ENCODE measurements at places on chromosomes 5 and 9.

GRCh38 chr9:2761424-2761823 lies 44.1 kb downstream of the KCNV2 start:
- DNase-seq, result no peak

DNA sequence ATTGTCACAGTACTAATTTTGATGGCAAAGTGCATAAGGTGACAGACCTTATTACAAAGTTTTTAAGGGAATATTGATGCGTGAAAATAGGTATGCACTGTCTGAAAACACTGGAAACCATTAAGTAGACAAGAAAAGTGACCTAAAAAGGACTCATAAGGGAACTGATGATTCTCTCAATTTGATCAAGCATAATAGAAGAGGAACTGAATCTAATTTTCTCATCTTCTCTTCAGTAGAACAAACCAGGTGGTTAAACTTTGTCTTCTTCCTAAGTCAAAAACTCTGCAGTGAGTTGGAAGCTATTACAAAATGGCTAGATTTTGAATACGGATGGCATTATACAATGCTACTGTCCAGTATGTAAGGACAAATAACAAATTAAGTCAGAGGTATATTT lies 53.4 kb downstream of the RNF145 start:
- DNase-seq, result no peak

DNA sequence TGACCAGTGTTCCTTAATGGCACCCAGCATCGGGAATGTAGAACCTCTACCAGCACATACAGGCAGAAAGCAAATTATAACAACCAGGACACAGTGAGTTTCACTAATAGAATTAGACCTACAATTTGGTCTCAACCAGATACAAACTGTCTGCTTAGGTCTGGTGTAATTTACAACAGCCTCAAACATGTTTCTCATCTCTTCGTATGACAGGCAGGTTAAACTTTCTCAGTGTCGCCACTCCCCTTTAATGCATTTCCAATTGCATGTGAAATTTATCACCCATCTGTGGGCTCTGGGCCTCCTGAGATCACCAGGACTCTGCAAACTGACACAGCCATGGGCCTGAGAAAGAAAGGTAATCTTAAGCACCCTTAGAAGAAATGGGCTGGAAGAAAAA lies 218.7 kb downstream of the DCP2 start:
- DNase-seq, result no peak

DNA sequence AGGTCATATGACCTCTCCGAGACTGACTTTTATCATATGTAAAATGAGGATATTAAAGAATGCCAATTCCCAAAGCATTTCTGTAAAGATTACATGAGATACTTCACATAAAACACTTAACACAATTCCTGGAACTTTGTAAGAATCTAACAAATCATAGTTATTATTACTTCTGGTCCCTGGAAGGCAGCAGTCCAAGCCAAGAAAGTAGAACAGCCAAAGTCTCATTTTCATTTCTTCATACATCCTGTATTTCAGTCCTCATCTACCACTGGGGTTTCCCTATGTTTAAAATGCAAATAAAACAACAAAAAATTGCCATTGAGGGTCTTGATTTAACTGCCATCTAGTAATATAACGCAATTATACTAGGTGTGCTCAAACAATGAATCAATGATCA lies 179.5 kb downstream of the MARCHF11 start:
- no peak for DNase-seq

DNA sequence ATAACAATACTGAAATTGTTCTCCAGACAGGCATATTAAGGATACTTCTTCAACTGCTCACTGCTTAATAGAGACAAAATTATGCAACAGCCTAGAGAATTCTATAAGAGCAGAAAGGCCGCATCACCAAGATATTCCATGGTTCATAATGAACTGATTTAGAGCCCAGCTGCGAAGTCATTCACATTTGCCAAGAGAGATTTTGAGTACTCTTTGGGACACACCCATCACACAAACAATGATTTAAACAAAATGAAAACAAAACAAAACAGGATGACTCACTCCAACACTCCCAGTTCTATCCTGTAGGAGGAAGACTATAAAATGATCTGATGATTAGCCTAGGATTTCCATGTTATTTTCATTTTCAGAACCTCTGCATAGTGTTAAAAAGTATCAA lies 145.7 kb upstream of the GNA14 start:
- no peak for DNase-seq

GRCh38 chr5:56607074-56607473 lies 208.3 kb upstream of the MAP3K1 start:
- DNase-seq, result no peak

GRCh38 chr5:76406673-76407072 lies 3.6 kb downstream of the IQGAP2 start:
- DNase-seq, result no peak

- DNase-seq, result no peak
Measured at GRCh38 chr5:107776922-107777740, 106.4 kb upstream of the EFNA5 start.

DNA sequence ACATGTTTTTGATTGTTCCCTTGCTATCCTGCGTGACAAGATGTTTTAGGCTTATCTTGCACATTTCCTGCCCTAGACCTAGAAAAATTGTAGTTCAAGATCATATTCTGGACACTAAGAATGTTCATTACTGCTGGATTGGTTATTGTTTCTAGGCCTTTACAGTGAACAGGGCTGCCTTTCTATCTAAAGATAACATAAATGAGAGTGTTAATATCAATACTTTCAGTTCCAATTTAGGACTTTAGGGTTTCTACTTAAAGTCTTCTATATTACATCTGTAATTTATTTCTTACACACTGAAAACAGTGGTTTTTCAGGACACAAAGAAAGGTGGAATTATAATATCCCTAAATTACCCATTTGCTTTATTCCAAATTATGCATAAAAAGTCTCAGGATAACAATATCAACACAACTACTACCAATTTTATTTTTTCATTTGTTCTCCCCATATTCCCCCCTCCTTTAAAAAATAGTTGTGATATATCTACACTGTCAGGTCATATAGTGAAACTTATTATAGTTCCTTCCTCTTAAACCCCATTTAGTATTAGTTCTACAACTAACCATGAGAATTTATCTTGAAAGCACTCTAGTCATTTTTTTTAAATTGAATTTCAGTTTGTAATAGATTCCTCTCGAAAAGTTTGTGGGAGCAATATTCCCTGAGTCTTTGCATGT lies 293.9 kb upstream of the RIOK2 start:
- no peak for DNase-seq

- peak; percentile 80 for DNase-seq
Measured at GRCh38 chr5:81768935-81769452, 18.1 kb upstream of the SSBP2 start.

DNA sequence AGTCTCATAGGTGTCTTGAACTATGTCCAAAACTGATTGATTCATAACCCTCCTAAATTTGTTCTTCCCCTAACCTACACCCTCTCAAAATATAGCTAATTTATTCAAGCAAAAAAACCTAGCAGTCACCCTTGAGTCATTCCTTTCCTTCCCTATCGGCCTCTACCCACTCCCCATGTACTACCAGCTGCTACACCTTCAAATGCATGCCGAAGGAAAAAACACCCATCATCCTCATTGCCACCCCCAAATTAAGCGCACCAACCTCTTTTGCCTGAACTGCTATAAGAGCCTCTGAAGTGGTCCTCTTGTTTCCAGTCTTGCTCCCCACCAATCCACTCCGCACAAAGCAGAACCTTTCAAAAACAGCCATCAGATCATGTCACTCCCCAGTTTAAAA lies 12.6 kb downstream of the LIFR start:
- no peak for DNase-seq

- DNase-seq, result no peak
Measured at GRCh38 chr5:113090336-113091106, 113.9 kb downstream of the DCP2 start.

DNA sequence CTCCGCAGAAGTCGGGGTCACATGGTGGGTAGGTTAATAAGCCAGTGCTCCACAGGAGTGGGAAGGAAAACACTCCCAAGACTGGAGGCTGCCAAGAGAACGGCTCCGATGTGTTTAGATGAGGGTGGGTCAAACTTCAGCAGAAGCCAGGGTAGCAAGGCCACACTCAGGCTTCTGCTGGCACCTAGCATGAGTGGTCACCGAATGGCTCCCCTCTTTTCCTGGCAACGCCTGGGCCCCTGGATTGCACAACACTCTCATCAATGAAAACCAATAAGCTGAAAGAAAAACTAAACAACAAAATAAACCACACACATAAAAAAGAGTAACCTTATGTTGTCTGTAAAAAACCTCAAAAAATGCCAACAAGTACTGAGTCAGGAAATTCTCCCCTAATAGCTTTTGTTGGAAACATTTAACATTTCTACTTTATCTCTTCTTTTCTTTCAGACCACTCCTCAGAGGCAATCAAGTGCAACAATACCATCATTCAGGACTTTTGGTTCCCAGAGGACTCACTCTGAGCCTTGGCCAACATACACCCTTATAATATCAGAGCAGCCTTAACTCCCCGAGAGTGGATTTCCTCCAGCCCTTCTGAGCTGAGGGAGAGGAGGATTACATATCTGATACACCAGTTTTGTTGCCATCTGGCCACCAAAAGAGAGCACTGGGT lies 279.9 kb downstream of the ENC1 start:
- DNase-seq, result no peak

DNA sequence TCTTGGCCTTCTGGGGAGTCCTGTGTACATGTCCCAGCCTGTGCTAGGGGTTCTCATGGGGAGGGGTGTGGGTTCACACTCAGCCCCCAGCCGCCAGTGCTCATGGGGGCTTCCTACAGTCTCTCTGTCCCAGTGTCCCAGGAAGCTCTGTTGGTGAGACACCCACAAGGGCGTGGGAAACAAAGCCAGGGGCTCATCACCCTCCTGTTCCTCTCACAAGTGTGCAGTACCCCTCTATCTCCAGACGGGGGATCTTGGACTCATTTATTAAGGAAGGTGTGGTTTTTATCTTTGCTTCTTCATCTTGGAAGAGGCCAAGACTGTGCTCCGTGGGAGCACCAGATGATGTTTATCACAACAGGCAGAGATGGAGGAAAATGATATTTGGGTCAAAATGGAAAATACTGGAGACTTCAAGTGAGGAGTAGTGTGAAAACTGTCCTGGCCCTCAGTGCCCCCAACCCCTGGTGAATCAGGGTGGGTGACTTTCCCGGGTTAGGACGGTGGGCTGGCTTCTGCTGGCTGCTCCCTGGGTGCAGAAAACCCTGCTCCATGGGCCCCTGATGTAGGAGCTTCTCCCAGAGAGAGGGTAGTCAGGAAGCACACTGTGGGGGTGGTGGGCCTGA lies 15.2 kb downstream of the TMEM171 start:
- no peak for DNase-seq

GRCh38 chr5:178196986-178197385 lies 7.3 kb upstream of the HNRNPAB start:
- DNase-seq, result no peak

DNA sequence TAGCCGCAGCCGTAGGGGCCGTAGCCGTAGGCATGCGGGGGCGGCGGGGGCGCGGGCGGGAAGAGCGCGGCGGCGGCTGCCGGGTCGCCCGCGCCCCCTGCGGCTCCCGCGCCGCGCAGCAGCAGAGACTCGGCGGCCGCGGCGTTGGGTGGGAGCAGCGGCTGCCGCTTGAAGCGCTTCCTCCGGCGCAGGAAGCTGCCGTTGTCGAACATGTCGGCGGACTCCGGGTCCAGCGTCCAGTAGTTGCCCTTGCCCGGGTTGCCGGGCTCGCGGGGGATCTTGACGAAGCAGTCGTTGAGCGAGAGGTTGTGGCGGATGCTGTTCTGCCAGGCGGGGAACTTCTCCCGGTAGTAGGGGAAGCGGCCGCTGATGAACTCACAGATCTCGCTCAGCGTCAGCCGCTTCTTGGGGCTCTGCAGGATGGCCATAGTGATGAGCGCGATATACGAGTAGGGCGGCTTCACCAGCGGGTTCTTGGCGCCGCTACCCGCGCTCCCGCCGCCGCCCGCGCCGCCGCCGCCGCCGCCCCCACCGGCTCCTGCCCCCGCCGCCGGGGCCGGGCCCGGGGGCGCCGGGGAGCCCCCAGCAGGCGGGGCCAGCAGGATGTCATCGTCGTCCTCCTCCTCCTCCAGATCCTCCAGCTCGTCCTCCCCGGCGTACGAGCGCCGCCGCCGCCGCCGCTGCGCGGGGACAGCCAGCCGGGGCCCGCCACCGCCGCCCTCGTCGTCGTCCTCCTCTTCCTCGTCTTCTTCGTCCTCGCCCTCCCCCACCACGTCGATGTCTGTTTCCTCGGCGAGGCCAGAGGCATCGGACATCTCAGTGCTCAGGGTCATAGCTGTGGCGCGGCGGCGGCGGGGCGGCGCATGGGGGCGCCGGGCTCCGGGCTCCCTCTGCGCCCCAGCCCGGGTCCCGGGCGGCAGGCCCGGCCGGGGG lies 781 bp downstream of the FOXD1 start:
- no peak for DNase-seq

DNA sequence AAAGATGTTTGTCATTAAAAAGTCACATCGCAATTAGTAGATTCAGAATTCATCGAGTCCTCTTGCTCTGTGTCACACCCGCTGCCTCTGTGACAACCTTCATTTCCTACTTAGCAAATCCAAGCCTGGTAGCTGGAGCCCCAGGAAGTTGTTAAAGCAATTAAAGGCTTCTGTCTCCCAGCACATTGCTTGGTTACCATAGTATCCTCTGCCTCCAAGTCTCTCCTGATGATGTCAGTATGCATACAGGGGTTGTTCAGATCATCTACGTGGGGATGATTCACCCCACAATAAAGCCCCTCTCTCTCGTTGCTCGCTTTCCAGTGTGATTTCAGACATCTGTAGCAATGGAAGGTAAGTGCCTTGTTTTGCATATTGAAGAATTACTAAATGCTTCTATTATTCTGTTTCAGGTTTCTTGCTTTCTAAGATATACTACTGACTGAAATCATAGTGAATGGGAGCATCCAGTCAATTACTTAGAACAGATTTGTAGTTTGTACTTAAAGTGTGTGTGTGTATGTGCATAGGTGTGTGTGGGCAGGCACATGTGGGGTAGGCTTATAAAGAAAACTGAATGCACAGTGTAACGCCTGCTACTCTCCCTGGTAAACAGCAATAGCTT lies 52.9 kb downstream of the PAM start:
- no peak for DNase-seq

GRCh38 chr9:124726886-124727285 lies 44.2 kb downstream of the NR6A1 start:
- no peak for DNase-seq

DNA sequence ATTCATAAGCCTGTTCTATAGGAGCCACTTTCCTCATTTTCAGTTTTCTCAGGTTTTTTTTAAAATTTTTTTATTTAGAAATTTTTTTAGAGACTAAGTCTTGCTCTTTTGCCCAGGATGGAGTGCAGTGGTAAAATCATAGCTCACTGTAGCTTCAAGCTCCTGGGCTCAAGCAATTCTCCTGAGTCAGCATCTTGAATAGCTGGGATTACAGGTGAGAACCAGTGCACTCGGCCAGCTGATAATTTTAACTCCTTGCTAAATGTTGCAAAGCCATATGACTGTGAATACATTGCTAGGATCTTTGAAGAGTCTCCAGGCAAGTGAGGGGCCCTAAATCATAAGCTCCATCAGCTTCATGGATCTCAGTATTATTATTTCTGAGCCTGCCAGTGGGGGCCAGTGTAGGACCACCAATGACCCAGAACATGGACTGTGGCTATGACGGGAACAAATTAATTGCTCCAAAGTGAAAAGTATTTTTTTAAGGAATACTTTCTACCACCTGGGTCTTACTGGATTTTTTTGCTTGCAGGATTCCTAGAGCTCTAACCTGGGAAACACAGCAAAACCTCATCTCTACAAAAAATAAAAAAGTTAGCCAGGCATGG lies 5.7 kb upstream of the GAPVD1 start:
- no peak for DNase-seq
